ENCODE measurements at places on chromosomes 7 and 10.

GRCh38 chr10:100824886-100825285 lies 79.5 kb downstream of the PAX2 start:
- no peak for DNase-seq

- no peak for DNase-seq
These were observed 306.2 kb upstream of the AKR1E2 start for GRCh38 chr10:4519658-4520402.

- no peak for DNase-seq
These were observed 13.5 kb upstream of the STK17A start for GRCh38 chr7:43569424-43569823.

GRCh38 chr7:44974549-44974948 lies 4.3 kb downstream of the MYO1G start:
- DNase-seq: no peak

GRCh38 chr10:44334621-44335184 lies 50.2 kb downstream of the CXCL12 start:
- DNase-seq: no peak

DNA sequence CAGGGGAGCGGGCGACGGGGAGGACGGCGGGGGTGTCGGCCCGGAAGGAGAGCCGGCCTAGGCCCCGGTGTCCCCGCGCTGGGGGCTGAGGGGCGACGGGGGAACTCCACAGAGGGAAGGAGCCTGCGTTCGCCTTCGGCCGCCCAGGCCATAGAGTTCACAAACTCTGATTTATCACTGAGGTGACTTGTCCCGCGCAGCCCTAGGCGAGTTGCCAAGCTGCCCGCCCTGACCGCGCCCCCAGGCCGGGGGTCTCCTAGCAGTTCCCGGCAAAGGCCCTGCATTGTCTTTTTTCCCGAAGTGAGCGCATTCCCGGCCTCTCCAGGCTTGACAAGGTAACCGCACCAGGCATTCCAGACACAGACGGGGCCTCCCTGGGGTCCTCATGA lies 2.9 kb upstream of the NKX6-2 start:
- DNase-seq: no peak

DNA sequence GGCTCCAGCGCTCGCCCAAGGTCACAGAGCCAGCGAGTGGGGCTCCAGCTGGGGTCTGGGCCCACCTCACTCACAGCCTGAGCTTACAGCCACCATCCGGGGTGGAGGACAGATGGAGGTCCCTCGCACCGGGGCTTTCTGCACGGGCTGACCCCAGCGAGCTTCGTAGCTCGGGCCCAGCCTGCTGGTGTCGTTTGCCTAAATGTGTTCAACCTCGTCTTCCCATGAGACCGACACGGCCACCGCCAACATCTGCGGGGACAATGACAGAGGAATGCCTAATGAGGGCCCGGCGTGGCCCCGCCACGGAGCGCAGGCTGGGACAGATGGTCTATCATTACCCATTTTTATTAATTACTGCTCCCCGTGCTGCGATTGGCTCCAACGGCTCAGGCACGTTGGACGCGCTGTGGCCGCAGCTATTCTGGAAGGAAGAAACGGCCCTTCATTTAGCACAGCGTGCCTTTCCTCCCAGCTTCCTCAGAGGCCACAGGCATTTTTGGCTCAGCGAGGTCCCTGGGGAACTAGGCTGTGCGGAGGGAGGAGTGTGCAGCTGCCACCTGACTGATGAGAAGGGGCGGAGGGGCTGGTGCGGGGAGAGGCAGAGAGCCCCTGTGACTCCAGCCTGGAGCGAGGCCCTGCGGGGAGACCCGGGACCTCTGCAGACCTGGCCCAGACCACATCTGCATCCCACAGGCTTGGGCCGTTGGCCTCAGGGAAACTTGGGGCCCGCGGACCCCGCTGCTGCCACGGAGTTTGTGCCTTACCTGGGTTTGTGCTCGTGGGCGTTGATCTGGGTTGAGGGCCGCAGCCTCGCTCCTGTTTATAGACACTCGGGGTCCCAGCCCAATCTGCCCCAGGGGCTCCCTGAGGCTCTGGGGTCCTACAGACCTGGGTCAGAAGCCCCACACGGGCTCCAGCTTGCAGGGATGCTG lies 22.9 kb upstream of the ELFN1 start:
- no peak for DNase-seq

- DNase-seq: no peak
These were observed 100.0 kb downstream of the MTERF1 start for GRCh38 chr7:91780521-91780920.

GRCh38 chr7:50863053-50863452 lies 80.4 kb upstream of the GRB10 start:
- no peak for DNase-seq

DNA sequence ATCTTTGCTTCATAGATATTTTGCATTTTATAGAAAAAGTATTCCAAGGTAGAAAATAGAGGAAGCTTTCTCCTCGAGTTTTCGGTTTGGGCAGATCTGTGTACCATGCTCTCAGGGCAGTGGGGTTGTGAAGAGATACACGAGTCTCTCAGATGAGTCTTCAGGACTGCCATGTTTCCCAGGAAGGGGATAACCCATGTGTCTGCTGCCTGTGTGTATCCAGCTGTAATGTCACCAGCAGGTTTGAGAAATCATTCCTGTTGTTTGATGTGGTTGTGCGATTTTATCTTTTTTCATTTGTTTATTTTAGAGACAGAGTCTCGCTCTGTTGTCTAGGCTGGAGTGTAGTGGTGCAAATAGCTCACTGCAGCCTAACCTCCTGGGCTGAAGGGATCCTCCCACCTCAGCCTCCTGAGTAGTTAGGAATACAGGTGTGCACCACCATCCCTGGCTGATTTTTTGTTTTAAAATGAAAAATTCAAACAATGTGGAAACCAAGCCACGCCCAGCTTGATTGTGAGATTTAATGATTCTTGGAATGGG lies 48.9 kb downstream of the SNX10 start:
- no peak for DNase-seq

DNA sequence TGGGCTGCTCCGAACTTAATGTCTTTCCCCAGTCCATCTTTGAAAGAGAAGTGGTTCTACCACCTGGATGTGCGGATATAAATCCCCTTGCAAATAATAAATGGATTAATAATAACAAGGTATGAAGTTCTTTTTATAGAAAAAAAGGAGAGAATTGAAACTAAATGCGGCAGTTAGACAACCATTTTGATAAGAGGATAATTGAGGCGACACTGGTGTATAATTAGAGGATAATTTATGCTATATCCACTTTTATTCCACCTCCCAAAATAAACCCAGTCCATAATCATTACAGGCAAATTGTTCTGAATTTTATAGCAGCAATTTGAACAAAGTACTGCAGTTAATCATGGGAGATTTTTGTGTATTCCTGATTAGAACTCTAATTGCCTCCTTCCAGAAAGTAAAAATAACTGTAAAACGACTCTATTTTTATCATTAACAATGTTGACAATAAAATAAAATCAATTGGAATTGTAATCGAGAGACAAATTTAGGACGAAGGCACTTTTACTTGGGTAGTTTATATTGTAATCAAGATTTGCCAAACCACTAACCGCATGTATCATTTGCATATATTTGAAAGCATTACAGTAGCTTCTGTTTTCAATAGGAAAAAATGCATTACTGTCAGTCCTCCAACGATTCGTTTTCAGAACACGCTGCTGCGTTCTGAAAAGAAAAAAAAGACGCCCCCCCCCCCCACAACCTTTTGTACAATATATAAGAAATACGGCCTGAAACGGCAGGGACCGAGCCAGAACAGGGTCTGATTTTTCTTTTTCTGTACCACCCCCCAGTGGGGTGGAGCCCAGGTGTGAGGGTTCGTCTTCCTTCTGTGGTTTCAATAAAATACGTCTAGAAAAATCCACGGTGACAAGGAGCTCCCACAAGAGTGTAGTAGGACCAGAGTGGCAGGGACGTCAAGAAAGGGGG lies 838 bp upstream of the DLX6 start:
- no peak for DNase-seq

DNA sequence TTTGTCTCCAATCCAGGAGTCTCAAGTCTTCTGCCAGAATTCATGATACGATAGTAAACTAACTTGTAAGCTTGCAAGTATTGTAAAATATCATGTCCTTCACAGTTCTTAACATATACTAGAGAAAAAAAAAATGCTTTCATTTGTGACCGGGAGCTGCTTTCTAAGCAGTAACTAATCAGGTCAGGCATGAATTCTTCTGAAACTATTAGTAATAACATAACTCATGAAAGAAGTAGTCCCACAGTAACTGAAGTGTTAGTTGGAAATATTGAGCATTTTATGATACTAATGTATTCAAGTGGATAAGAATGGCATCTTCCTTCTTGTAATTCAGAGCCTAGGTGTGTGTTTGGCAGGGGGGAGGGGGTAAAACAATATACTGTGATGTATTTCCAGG lies 665.6 kb downstream of the DNAJB9 start:
- DNase-seq: no peak

- no peak for DNase-seq
These were observed 404.1 kb upstream of the MKI67 start for GRCh38 chr10:128530301-128530700.

GRCh38 chr10:22501413-22501812 lies 156.1 kb downstream of the SPAG6 start:
- DNase-seq: no peak

GRCh38 chr10:21458126-21458871 lies 67.2 kb downstream of the SKIDA1 start:
- DNase-seq: no peak

GRCh38 chr10:129323879-129324278 lies 143.2 kb upstream of the MGMT start:
- DNase-seq: no peak

GRCh38 chr10:118541718-118542117 lies 53.7 kb downstream of the PRLHR start:
- no peak for DNase-seq

DNA sequence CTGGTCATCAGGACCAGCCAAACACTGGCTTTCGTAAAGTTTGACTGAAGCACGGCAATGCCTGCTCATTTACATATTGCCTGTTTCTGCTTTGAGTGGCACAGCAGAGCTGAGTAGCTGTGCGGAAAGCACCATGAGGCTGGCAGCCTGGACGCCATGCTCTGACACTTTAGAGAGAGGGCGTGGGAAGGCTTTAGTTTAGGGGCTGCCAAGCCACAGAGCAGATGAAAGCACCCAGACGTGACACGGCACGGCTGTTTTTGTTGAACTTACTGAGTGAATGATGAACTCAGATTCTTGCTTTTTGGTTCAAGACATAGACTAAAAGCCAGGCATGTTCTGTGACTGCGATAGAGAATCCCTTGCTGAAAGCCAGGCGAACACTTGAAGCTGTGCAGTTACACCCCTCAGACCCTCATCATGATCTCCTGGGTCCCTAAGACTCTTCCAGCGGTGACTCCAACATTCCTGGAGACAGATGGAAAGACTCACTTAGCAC lies 182.1 kb downstream of the ZMYND11 start:
- DNase-seq: no peak

GRCh38 chr7:30159163-30159562 lies 24.4 kb downstream of the MTURN start:
- no peak for DNase-seq

- no peak for DNase-seq
These were observed 29.9 kb downstream of the MYL10 start for GRCh38 chr7:101598986-101599771.

- DNase-seq: no peak
These were observed 229.5 kb downstream of the PTEN start for GRCh38 chr10:88092973-88093372.

DNA sequence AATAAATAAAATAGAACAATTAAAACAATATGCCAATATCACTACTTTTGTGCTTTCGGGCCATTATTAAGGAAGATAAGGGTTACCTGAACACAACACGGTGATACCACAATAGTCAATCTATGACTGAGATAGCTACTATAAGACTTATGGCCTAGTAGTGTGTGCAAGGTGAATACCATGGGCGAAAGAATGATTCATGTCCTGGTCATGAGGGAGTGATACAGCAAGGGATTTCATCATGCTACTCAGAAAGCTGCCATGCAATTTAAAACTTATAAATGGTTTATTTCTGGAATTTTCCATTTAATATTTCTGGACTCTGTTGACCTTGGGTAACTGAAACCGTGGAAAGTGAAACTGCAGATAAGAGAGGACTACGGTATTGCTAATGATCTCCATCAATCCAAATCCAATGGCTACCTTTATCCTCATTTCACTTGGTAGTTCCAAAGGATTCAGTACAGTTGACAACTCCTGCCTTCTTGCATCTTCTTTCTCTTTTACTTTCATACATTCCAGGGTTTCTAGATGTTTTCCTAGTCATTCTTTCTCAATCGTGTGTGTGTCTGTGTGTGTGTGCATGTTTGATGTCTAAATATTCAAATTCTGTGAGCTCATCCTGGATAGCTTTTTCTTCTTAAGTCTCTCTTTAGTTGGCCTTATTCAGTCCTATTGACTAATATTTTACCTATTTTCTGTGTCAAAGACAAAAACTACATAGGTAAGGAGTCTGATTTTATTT lies 100.5 kb upstream of the MAGI2 start:
- no peak for DNase-seq

DNA sequence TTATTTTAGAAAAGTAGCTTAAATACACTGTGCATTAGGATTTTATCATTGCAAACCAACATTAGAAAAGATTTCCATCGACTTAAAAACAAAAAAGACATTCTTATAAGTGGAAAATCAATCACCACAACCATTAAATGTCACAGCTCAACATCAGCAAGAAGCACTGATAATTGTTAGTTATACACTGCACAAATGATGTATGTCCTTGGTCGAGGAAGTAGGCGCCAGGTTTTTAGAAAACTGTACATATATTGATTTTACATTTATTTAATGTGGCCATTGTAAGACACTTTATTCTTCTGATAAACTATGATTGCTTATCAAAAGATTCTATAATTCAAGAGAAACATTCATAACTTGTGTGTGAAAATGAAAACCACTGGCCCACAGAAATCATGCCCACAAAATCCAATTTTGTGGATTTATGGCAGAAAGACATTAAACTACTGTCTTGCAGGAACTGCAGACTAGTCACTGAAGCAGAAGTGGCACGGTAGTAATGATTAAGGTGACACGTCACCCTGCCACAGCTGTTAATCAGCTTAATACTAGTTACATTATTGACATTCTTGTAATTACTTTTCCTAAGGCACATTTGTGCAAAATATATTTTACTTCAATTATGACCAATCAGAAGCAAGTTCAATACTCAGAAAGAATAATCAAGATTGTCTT lies 79.4 kb downstream of the VPS41 start:
- no peak for DNase-seq

GRCh38 chr10:104589431-104589830 lies 51.7 kb upstream of the SORCS3 start:
- no peak for DNase-seq

GRCh38 chr7:128387216-128388144 lies 22.3 kb downstream of the IMPDH1 start:
- DNase-seq: peak; percentile 66

DNA sequence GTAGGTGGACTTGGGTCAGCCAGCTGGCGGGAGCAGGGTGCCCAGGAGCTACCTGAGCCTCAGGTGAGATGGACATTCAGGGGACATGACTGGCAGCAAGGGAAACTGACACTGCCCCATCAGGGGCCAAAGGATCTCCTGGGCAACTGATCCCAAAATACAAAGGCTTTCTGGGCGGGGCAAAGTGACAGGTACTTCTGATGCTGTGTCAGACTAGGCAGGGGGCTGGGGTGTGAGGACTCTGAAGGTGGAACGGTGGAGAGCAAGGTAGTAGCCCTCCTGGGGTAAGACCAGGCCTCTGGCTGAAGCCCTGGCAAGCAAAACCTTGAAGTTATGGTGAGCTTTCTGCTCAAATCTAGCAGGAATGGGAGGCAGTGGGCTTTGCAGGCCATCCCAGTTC lies 4.4 kb downstream of the OPN4 start:
- DNase-seq: no peak
